ENCODE measurements at places on chromosomes 11 and 22.

DNA sequence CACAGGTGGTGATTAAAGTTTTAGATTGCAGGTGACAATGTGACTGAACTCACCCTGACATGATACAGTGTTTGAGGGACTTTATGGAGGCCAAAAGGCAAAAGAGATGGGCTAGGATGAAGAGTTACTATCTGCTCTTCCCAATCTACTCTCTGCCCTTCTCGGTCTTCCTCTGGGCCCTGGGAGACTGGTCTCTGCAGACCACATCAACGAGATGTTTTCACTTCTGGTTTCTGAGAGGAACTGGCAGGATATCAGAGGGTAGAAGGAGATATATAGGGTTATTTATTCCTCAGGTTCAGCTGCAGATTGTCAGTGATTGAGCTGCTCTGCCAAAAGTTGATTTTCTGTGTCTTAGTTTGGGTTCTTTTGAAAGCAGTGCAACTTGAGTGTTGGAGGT is 32.4 kb upstream of the CD44 start:
- DNase-seq: no peak

DNA sequence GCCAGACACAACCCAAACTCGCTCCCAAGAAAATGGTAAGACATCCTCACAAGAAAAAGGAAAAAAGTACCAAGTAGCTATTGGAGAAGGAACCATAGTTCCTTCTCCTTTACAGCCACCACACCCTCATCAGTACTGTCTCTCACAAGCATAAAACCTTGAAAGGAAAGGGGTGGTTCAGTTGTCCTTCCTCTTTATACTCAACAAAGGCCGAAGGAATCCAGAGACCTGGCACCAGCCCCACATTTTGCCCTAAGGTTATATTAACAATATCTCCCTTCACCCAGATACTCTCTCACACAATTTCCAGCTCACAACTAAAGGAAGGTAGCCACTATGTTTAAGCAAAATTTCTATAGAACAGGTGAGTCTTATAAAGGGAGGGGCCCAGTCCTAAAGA is 8.5 kb downstream of the FHIP1B start:
- no peak for DNase-seq

GRCh38 chr22:49663823-49664222 is 163.8 kb downstream of the BRD1 start:
- no peak for DNase-seq

DNA sequence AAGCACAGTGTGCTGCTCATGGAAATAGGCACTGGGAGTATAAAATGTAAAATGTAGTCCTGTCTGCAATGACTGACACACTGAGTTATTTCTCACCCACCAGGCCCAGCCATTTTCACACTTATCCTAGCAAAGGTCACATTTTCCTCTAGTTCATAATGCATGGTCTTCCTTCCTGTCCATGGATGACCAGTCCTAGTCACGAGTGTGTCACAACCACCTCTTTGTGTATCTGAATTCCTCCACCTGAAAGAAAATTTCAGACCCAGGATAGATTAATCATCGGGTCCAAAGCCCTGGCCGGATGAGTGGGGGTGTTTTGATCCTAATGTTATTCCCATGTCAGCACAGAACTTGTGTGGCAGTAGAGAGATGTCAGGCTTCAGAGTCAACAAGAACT is at the start of gene MRGPRX4:
Gene MRGPRX4, plus strand, starts transcription at position 172 of the 400 bp plus-strand sequence. CDS start 420 bp downstream, outside the sequence.
- no peak for DNase-seq

GRCh38 chr22:48188231-48188721 is 1425.8 kb downstream of the TBC1D22A start:
- no peak for DNase-seq

GRCh38 chr22:21038405-21038804 is 6.0 kb upstream of the SLC7A4 start:
- no peak for DNase-seq

DNA sequence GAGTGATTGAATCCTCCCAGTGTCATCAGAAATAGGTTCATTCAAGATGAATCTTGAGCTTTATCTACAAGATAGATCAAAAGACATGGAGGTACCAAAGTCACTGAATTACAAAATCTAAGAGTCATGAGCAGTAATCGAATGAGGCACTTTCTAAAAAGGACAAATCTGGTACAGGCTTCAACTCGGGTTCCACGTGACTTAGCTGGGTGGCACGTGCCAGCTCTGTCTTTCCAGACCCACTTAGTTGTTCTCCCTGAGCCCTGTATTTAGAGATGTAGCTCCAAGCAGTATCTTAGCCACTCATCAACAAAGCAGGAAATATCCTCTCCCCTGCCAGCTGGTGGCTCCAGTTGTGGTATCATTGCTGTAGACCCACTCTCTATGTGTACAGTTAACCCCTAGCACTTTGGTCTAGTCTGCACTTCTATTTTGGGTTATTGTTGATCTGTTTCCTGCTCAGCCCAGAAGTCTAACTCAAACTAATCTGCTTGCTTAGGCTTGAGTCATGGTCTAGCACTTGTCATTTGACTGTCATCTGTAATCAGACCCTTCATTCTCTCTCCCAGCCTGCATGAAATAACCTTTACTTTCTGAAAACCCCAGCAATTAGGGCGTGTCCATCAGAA is 528.7 kb downstream of the ETS1 start:
- no peak for DNase-seq

DNA sequence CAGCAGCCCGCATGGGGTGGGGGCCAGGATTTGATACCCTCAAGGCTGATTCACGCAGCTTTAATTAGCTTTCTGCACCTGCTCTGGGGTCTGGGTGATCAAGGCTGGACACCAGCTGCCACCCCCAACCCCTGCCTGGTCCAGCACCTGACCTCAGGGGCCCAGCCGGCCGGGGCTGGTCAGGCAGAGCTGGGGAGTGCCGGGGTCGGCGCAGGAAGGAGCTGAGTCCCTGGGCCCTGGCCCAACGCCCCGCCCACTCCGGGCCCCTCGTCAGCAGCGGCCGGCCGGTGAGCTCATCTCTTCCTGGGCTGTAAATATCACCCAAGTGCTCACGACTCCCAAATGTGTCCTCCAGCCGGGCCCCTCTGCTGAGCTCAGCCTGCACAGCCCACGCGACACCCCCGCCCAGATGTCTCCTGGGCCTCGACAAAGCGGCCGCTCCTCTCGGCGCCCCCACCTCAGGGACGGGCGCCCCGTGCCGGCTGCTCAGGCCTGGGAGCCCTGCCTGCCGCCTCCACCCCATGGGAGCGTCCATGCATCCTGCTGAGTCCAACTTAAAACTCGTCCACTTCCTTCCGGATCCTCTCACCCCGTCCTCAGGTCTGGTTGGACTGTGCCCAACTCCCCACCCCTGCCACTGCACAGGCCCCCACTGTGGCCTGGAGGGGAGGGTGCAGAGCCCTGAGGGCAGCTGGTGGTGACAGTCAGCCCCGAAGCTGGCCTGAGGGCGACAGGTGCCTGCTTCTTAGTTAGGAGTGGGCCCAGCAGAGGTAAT is 29.0 kb downstream of the RTN4R start:
- no peak for DNase-seq

- no peak for DNase-seq
These were observed 1.7 kb upstream of the RAC2 start for GRCh38 chr22:37245740-37246139.

DNA sequence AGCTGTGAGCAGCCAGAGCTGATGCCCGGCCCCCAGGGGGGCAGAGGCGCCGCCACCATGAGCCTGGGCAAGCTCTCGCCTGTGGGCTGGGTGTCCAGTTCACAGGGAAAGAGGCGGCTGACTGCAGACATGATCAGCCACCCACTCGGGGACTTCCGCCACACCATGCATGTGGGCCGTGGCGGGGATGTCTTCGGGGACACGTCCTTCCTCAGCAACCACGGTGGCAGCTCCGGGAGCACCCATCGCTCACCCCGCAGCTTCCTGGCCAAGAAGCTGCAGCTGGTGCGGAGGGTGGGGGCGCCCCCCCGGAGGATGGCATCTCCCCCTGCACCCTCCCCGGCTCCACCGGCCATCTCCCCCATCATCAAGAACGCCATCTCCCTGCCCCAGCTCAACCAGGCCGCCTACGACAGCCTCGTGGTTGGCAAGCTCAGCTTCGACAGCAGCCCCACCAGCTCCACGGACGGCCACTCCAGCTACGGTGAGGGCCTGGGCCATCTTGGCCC is 6.1 kb downstream of the CDC42EP1 start:
- DNase-seq: peak; percentile 25

DNA sequence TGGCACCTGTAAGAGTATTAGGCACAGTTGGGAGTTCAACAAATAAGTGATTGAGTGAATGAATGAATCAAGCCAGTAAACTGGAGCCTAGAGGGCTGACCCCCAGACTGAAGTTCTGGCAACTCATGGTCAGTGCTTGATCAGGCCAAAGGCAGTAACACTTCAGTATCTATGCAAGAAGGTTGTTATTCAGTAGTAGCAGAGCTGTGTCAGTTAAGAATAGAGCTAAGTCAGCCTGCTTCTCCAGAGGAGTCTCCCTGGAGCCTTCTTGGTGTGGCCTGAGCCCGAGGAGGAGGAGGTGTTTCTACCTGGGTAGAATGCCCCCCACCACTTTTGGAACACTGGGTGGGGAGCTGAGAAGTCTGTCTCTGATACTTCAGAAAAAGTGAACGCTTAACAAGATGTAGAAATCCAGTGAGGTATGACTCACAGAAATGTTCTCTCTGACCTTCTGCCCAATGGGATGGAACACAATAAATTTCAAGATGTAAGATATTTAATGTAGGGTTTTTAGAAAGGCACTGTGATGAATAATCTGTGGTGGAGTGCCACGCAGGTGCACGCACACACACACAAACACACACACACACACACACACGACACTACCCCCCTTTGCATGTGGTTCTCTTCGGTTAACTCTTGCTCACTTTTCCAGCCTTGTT is 219.9 kb downstream of the HIPK3 start:
- no peak for DNase-seq

Measured in T-helper 17 cell (primary cell).